NCI-H345 (cell line): ENCODE measurements at places on chromosomes 3 and 15.

DNA sequence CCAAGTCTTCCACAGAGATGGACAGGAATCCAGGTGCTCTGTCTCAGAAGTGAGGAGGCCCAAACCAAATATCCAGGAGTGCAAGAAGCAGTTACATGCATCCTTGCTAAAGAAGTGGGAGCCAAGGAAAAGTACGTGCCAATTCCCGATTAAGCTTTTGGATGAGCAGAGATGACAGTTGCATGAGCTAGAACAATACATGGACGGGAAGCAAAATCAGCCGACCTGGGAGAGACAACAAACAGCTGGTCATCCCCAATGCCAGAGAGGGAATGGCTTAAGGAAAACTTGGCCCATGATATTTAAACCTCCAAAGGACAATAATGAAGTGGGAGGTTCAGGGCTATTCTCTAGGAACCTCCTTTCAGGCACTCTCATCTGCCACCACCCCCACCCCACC, 86.0 kb upstream of the ABHD17C start:
- DNase-seq = no peak

- peak; percentile 20 for DNase-seq
Measured at GRCh38 chr3:142987080-142987700, 14.2 kb upstream of the U2SURP start.

DNA sequence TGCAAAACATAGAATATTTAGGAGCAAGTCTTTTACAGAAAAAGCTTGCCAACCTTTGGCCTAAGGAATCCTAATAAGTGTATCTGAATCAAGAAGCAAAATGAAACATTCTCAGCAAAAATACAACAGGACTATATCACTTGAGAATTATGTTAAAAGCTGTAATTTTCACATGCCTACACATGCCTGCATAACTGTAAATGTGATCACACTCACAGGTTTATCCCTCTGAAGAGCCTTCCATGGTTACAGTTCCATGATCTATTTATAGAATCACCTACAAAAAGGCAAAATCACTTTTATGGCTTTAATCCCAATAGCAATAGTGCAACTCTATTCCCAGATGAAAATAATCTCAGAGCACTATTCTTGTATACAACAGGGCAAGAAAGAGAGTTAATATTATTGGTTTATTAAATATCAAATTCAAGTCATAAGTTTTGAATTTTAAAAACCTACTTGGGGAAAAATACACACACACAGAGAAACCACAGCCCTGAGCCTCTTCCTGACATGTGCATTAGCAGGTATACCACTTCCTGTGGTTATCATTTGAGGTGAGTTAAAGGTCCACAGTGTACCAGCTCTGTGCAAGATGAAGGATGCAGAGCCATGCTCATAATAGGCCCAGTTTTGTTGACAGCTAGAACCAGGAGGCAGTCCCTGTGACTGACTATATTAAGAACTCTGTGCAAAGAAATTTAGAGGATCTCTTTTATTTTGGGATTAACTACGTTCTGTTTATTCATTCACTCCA, 252.5 kb upstream of the TGFBR2 start:
- no peak for DNase-seq

GRCh38 chr15:35495080-35495479, 50.9 kb downstream of the DPH6 start:
- no peak for DNase-seq

GRCh38 chr15:56460071-56460470, 4.9 kb downstream of the MNS1 start:
- DNase-seq = no peak

DNA sequence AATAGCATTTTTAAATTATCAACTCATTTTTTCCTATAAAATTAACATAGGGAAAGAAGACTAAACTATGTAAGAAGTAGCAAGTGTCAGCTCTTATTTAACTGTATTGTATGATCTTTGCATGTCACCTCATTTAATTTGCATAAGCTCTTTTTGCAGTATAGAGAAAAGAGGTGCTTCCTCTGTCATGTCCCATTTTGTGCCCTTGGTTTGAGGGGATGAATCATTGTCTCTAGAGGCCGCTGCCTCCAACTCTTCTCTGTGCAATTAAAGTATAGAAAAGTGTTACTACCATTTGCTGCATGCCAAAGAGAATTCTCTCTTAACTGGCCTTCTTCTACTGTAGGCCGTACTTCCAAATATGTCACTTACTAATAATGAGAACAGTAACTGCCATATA, 93.4 kb downstream of the LRRC28 start:
- no peak for DNase-seq

DNA sequence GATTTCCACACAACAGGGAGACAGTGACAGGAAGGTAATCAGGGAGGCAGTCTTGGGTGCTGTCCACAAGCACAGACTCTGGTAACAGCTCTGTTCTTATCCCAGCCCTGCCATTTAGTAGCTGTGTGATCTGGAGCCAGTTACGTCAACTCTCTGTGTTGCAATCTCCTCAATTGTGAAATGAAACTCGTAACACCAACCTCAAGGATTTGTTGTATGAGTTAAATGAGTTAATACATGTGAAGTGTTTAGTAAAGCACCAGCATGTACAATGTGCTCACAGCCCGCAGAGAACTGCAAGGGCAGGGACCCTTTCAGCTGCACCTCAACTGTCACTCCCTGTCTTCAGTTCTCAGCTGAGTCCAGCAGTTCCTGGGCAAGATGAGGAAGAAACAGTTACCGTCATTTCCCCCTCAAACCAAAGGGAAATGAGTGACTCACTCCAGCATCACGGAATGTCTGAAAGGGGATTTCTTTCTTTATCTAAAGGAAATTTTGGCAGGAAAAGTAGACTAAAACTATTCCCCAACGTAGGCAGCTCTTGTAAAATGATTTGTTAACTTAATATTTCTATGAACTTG, 39.9 kb upstream of the MB21D2 start:
- DNase-seq = no peak

DNA sequence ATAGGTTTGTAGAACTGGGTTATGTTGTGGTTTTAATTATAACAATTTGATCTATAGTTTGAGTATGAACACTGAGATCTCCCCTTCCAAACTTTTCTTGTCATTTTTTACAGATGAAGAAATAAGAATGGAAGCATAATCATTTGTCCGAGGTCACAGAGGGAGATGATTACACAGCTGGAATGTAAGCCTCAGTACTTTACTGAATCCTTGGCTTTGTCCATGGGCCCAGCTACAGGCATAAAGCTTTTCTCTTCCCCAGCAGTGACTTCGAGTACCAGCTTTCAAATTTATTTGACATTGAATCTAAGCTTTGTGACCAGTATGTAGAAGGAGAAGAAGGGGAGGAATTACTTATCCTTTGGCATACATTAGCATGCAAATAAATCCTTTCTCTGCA, 80.9 kb upstream of the DCBLD2 start:
- no peak for DNase-seq

GRCh38 chr3:25527801-25528200, 99.7 kb downstream of the RARB start:
- no peak for DNase-seq
